ENCODE measurements at places on chromosomes 13 and 19.

- no peak for DNase-seq
Measured at GRCh38 chr13:53032849-53033248, 4.2 kb downstream of the OLFM4 start.

- DNase-seq: no peak
Measured at GRCh38 chr19:46951171-46951986, 68.3 kb upstream of the NPAS1 start.

- no peak for DNase-seq
Measured at GRCh38 chr19:30112666-30113065, 170.6 kb downstream of the URI1 start.

- DNase-seq: peak; percentile 40
Measured at GRCh38 chr13:27375686-27376326, 48.6 kb upstream of the GTF3A start.

DNA sequence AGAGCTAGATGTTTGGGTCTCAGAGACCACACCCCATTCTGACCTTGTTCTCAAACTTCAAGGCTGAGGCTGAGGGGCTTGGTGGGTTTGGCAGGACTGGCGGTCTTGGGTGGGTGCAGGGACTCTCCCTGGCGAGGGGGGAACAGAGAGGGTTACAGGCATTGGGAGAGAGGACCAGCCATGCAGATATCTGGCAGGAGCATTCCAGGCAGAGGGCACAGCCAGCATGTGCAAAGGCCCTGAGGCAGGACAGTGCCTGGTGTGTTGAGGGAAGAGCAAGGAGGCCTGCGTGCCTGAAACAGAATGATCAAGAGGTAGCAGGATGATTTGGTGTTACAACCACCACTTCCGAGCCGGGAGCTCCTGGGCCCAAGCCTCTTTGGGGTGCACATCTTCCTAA is 27.4 kb downstream of the NFILZ start:
- no peak for DNase-seq

GRCh38 chr13:41696163-41697003 is 239.0 kb downstream of the RGCC start:
- no peak for DNase-seq

DNA sequence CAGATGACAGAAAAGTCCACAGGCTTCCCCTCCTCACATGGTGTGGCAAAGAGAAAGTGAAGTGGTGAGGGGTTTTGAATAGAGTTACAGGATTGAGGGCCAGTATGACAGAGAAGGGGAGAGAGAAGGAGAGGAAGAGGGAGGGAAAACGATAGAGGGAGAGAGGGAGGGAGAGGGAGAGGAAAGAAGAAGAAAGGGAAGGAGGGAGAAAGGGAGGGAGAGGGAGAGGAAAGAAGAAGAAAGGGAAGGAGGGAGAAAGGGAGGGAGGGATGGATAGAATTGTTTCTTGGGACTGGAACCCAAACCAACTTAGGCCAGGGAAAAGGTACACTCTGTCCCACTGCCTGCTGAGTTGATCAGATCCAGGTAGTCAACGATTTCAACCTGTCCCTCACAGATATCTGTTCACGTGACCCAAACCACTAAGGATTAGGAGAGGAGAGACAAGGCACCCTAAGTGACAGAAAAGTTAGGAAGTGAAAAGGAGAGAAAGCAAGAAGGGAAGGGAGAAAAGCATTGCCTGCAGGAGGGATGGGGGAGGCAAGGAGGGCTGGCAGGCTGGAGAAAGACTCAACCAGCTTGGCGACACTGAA is 8.1 kb upstream of the IGFL3 start:
- no peak for DNase-seq

DNA sequence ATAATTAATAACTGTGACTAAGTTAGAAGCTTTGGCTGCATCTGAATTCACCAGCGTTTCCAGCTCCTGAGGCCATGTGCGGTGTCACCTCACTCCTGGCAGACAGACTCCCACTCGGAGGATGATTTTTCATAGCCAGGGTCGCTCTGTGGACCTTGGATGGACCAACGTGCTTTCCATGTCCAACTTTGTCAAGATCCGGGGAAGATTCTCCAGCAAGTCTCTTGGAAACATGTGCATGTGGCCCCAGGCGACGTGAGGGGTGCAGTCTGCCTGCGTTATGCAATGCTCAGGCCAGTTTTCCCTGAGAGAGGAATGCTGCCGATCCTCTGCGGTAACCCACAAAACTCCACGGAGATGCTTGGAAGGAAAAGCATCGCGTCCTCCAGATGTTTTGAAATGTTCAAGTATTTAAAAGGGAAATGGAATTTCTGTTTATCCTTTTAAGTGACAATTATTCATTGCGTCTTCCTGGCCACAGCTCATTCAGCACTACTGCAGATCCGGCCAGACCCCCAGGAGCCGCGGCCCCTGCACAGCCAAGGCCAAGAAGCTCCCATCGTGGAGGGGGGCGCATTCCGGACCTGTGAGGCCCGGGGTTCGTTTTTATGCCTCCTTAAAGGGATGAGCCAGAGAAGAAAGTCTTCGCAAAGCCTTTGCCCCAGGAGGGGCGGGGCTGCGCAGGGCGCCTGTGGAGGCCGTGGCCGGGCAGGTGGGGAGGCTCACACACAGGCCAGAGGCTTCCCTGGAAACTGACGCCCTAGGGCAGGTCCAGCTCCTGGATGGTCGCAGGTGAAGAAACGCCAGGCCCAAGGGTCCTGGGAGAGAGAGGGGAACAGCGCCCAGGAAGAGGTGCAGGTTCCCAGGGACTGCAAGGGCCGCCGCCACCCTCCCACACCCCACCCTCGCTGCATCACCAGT is 46.0 kb downstream of the C13orf46 start:
- no peak for DNase-seq

- peak; percentile 66 for DNase-seq
Measured at GRCh38 chr19:48872884-48873475, 759 bp downstream of the PPP1R15A start.

GRCh38 chr13:70390968-70391367 is 282.7 kb upstream of the KLHL1 start:
- DNase-seq: no peak

DNA sequence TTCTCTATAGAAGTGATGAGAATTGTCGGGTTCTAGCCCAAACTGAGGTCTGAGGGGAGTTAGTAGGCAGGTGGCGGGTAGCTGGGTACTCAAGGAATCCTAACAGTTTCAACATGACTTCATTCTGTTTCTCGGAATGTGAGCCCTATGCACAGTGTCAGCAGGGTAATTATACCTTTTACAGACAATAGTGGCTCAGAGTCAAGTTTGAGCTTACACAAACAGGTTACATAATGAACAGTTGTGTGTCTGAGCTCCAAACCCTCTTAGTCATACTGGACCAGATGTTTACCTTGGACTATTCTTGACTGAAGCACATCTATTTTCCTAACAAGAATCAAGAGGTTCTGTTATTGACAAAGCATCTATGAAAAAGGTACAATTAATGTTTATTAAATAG is 1066.7 kb upstream of the PCDH20 start:
- no peak for DNase-seq

DNA sequence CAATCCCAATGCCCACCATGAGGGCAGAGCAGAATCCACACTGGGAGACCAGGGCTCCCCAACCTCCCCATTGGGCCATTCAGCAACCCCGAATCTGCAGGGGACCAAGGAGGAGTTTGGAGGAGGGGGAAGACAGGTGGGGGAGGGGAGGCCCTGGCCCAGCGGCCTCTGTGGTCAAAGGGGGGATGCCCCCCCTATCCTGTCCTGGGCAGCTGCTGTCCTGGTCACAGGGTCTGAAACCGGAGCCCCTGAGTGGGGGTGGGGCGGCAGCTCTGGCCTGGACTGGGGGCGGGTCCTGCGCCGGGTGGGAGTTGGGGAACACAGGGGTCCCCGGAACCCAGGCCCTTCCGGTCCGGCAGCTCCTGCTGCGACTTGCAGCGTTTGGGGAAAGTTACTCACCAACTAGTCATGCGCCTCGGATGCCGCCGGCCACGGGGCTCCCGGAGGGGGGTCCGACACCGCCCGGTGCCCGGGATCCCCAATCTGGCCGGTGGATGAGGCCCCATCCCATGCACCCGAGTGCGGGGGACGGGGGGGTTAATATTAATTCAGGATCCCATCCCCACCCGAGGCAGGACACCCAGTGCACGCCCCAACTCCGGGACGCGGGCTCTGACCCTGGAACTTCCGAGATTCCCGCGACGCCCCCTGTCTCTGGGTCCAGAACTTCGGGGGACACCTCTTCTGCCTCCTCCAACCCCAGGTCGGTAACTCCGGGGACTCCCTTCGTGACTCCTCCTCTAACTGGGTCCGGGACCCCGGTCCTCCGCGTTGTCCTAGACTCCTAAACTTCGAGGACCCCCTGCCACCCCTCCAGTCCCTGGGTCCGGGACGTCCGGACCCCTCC is 872 bp downstream of the HOMER3 start:
- DNase-seq: no peak

DNA sequence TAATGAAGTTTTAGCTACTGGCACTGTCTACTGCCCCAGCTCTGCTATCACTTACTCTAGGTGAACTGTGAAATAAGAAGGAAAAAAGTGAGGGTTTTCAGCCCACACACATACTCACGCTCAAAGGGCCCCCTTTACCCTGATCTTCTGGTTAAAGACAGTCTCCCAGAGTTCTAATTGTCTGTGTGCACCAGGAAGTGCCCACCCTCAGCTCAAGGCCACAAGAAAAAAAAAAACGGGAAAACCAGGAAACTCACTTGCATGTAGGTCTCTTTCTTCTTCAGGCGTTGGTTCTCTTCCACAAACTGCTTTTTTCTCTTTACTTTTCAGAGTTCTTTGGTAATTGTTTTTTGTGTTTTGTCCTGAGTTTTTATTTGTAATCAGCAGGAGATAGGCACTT is 22.1 kb downstream of the RAP2A start:
- no peak for DNase-seq

GRCh38 chr13:95185851-95186250 is 115.4 kb downstream of the ABCC4 start:
- DNase-seq: peak; percentile 50

- no peak for DNase-seq
Measured at GRCh38 chr19:28553005-28553404, 659.9 kb downstream of the UQCRFS1 start.

GRCh38 chr13:43196750-43197370 is 173.5 kb downstream of the DNAJC15 start:
- DNase-seq: no peak

- DNase-seq: no peak
Measured at GRCh38 chr13:45331692-45332035, 9.3 kb downstream of the TPT1 start.

DNA sequence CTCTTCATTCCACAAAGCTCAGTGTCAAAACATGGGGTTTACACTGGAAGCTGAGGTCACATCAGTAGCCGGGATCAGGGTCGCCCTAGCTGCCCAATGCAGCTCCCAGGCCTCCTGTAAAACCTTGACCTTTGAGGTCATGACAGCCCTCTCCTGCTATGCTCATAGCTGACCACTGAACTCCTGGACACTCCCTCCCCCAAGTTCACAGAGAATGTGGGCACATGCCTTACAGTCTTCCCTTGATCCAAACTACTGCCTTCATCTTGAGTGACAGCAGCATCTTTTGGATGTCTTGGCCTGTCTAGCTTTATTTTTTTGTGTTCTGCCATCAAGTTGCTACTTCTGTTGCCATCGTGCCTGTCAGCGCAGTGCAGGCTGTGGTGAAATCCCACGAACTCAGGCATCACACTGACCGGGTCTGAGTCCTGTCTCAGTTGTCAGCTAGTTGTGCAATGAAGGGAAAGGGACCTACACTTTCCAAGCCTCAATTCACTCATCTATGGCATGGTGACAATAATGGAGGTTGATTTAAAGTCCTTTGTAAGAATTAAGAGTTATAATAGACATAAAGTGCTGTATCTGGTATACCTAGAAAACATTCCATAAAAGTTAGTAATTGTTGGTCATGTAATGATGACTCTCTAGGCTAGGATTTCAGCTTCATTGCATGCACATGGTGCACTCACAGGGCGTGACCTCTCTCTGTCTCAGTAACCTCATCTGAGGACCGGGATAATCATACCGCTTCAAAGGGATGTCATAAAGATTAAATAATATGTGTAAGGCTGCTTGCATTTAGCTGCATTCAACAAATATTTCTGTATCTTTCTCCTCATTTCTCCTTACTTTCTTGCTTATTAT is 16.4 kb upstream of the ALOX5AP start:
- DNase-seq: no peak

- no peak for DNase-seq
Measured at GRCh38 chr13:43981091-43981490, 101.4 kb downstream of the LACC1 start.

DNA sequence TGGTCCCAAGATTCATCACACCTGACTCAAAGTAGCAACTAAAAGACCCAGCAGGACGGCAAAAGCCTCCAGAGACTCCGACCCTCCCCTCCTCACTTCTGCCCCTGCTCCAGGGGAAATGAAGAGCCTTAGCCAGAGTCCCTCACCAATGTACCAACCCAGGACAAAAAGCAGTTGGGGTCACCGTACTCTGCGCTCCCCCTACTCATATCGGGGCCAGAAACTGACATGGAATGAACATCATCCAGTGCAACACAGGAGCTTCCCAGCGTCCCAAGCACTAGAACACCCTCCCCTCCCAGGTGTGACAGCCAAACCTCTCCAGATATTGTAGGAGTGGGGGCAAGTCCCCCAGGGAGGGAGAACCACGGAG is 1.7 kb downstream of the EEF2 start:
- no peak for DNase-seq

GRCh38 chr19:48190288-48190884 is 19.9 kb downstream of the ZSWIM9 start:
- DNase-seq: peak; percentile 37

DNA sequence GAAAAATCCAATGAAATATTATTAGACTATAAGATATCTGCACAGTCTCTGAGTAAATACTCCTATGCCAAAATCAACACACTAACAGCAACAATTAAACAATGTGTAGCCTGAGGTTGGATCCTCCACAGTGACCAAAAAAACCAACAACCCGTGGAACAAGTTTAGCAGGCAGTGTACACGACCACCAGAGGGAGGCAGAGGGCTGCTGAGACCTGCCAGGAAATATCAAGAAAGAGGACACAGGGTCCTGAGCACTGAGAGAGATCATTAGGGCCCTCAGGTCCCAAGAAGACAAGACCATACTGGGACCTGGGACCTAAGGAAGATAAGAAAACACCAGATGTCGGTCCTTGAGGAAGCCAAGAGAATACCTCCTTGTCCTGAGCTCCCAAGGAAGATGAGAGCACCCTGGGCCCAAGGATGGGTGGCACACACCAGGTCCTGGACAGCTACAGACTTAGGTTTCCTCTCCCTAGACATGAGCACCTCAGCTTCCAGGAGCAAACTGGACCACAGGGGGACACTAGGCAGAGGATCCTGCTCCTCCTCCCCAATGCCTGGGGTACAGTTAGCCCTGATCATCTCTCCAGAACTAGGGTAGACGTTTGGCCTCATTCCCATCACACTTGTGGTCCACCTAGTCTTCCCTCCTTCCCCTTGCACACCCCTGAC is 822 bp upstream of the ZNF274 start:
- peak; percentile 43 for DNase-seq

- DNase-seq: no peak
Measured at GRCh38 chr13:40779049-40779448, 8.1 kb upstream of the MRPS31 start.

GRCh38 chr19:6570764-6571163 is 20.2 kb downstream of the CD70 start:
- DNase-seq: no peak
